ENCODE measurements at places on chromosomes 1 and 21.

DNA sequence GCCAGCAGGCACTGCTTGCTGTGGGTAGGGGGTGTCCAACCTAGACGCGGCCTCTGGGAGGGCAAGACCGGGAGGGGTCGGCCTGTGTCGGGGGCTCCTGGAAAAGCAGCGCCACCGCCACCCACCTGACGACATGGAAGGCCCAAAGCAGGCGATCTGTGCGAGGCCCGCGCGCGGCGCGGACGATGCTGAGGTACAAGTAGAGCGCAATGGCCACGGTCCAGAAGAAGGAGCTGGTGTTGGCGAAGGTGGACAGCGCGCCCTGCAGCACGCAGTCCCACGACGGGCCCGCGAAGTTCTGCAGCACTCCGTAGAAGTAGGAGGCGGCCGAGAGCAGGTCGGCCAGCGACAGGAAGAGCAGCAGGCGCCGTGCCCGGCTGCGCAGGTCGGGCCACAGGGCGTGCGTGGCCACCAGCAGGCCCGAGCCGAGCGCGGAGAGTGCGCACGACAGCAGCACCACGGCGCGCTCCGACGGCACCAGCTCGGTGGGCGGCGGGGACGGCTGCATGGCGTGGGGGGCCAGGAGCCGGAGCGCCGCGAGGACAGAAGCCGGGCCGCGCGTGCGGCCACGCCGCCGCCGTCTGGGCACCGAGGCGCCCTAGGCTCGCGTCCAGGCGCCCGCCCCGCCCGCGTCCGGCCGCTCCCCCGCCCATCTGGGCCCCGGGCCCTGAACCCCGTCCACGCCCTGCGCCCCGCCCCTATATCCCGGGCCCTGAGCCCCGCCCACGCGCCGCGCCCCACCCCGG, at the start of gene GPR157:
GPR157 (minus strand) TSS at position 583 of the 746 bp plus-strand sequence; CDS start at position 508, 75 bp downstream.
- peak; percentile 74 for DNase-seq

- DNase-seq, result no peak
Measured at GRCh38 chr1:231849981-231850380, 223.4 kb downstream of the DISC1 start.

DNA sequence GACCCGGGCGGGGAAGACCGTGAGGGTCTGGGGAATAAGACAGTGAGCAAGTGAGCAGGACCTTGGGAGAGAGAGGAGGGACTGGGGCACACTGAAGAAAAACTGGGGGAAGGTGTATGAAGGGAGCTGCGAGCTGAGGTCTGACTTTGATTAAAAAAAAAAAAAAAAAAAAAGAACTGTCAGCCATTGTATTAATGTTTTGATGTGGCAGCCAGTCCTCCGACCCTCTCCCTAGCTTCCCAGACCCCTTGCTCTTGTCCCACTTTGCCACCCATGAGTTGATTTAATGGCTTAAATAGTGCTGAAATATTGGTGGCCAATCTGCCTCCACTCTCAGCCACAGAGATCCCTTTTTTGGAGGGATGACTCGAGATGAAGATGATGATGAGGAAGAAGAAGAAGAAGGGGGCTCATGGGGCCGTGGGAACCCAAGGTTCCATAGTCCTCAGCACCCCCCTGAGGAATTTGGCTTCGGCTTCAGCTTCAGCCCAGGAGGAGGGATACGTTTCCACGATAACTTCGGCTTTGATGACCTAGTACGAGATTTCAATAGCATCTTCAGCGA, 652 bp downstream of the HAX1 start:
- no peak for DNase-seq

GRCh38 chr1:53090227-53091147, 28.5 kb downstream of the PODN start:
- no peak for DNase-seq

DNA sequence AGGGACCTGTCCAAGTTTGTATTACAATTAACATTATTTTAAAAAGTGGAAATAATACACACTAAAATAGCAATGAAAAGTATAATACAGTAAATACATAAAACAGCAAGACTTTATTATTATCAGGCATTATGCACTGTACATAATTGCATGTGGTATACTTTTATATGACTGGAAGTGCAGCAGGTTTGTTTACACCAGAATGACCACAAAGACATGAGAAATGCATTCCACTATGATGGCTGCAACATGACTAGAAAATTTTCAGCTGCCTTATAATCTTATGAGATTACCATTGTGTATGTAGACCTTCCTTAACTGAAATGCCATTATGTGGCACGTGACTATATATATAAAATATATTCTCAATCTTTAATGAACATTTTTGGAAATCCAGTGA, 1699.6 kb downstream of the KCNT2 start:
- no peak for DNase-seq

GRCh38 chr1:160093624-160094290, 4.7 kb downstream of the IGSF8 start:
- DNase-seq, result no peak

DNA sequence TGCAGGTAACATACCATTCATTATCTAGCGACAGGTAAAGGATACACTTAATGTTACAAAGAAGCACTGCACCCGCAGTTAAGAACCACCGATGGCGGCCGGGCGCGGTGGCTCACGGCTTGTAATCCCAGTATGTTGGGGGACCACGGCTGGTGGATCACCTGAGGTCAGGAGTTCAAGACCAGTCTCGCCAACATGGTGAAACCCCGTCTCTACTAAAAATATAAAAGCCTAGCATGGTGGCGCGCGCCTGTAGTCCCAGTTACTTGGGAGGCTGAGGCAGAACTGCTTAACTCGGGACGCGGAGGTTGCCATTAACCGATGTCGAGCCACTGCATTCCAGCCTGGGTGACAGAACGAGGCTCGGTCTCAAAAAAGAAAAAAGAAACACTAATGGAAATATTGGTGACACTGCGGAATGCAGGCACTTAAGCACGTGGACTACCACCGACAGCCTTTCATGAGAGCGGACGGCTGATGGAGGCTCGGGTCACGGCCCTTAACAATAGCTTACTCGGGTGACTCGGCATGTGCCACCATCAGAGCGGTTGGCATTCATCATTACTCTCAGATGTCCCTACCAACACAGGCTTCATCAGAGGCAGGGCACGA, 542 bp downstream of the GAS5 start:
- no peak for DNase-seq

DNA sequence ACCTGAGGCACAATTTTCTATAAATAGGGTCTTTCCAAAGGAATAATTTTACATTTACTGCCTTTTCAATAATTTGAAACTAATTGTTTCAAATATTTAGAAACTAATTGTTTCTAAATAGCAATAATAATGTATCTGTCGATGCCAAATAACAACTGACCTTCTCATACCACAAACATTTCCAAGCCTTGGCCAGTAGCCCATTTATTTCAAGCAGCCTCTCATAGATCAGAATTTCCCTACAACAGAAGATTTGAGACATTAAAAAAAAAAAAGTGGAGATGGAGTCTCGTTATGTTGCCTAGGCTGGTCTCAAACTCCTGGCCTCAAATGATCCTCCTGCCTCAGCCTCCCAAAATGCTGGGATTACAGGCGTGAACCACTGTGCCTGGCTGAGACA, 2.1 kb upstream of the GFI1 start:
- no peak for DNase-seq

DNA sequence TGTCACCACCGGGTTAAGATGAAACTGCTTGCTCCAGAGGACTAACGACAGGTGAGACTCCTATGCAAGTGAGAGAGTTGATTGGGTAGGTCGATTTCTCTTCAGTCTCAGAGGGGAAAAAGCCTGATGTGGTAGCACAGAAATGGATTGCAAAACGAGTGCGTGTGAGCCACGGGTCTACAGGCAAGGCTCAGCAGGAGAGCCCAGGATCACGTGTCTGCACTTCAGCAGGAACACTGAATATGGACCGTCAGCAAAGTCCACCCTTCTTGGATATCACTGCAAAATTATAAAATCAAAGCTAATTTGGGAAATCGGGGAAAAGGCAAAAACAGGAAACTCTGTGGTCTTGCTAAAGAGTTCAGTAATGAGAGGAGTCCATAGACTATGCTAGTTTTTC, 107.7 kb upstream of the ZNF648 start:
- DNase-seq, result no peak

Measured in naive thymus-derived CD4-positive, alpha-beta T cell (primary cell).